ENCODE measurements at places on chromosomes 5 and 9.

DNA sequence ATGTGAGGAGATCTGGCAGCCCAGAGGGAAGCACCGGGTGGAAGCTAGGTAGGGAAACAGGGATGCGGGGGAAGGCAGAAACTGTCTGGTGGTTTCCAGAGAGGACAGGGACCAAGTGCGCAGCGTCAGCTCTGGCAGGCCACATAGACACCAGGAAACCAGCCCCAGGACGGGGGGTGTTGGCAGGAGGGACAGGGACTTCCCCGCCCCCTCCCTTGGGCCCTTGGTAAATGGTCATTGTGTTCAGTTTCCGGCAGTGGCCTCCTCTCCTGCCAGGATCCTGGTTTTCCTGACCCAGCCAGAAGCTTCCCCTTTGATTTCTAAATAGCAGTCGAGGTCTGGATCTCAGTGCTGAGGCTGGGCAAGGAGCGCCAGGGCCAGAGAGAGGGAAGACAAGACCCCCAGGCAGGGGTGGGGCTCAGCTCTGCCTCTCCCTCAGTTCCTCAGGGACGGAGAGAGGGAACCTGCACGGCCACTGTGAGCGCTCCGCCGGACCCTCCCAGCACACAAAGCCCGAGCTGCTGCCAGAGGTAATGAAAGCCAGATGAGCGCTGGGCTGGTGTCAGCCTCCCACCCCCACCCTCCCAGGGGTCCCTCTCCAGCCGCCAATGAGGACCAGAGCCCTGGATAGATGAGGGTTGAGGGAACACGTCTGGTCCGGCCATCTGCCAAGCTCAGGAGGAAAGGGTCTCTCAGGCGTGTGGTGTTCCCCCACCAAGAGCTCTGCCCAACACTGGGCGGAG, 1.8 kb downstream of the RALGDS start:
- no peak for DNase-seq

GRCh38 chr9:108087781-108088180, 598.2 kb upstream of the KLF4 start:
- DNase-seq, result no peak

DNA sequence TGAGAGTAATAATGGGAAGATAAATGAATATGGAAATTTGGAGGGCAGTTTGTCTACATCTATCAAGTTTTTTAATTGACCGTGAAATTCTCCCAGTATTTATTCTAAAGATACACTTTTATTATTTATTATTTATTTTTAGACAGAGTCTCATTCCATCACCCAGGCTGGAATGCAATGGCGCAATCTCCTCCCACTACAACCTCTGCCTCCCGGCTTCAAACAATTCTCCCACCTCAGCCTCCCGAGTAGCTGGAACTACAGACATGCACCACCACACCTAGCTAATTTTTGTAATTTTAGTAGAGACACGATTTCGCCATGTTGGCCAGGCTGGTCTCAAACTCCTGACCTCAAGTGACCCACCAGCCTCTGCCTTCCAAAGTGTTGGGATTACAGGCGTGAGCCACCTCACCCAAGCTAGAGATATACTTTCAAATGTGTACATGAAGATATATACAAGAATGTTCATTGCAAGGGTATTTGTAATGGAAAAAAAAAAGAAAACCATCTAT, 97.7 kb upstream of the SLC12A2 start:
- no peak for DNase-seq

- no peak for DNase-seq
Measured at GRCh38 chr5:177598477-177598876, 1.5 kb upstream of the B4GALT7 start.

DNA sequence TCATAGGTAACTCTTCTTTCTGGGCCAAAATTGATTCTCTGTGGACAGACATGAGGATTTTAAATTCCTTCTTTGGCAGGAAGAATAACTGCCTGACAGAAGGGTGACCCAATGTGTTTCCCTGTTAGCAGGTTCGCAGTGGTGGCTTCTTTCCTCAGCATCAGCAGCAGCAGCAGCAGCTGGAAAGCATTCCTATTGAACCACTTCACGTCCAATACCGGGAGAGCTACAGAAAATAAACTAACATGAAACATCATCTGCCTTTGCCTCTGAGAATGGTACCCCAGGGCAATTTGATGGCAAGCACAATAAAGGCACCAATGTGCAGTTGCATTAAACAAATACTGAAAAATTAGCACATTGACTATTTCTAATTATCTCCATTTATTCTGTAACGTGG, 214.5 kb downstream of the TMEM167A start:
- DNase-seq, result no peak

DNA sequence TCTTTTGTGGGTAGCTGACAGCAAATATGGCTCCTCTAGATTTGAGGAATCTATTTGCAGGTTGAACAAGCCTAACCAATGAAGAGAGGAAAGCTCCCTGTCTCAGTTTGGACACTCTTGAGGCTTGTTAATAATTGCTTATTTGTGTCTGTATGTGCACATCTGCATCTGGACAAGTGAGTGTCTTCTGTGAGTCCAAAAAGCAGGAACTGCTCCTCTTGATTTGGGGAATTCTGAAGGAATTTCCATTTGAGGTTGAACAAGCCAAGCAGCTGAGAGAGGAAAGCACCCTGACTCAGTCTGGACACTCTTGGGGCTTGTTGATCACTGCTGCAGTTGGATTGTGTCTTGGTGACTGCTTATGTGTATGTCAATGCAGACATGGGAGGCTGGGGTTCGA, 211.6 kb downstream of the DTWD2 start:
- no peak for DNase-seq

GRCh38 chr5:6362846-6363245, 15.5 kb downstream of the MED10 start:
- no peak for DNase-seq

DNA sequence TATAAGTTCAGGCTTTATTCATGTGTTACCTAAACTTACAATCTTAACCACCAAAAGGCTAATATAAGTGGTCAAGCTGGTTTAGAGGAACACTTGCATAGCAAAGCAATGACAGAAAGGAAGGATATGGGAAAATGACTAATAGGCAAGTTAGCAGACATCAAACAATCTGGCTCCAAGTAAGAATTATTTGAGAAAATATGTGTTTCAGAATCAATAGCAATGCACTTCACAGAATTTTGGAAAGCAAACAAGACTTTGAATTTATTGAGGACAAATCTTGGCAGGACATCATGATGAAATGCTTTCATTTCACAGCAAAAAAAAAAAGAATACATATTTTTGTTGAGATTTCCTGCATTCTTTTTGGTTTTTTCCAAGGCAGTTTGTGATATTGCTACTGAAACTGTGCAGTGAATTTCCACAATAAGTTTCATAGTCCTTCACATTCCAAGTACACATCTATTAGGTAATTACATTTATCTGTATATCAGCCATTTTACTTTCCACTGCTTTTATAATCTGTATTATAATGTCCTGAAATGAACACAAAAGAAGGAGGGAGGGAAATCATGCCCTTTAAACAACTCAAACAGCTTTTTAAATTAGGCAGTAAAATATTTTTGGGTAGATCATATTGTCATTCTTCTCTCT, 417.9 kb downstream of the NR2F1-AS1 start:
- DNase-seq, result no peak

GRCh38 chr5:1883120-1883924, 597 bp upstream of the IRX4 start:
- DNase-seq, result no peak

DNA sequence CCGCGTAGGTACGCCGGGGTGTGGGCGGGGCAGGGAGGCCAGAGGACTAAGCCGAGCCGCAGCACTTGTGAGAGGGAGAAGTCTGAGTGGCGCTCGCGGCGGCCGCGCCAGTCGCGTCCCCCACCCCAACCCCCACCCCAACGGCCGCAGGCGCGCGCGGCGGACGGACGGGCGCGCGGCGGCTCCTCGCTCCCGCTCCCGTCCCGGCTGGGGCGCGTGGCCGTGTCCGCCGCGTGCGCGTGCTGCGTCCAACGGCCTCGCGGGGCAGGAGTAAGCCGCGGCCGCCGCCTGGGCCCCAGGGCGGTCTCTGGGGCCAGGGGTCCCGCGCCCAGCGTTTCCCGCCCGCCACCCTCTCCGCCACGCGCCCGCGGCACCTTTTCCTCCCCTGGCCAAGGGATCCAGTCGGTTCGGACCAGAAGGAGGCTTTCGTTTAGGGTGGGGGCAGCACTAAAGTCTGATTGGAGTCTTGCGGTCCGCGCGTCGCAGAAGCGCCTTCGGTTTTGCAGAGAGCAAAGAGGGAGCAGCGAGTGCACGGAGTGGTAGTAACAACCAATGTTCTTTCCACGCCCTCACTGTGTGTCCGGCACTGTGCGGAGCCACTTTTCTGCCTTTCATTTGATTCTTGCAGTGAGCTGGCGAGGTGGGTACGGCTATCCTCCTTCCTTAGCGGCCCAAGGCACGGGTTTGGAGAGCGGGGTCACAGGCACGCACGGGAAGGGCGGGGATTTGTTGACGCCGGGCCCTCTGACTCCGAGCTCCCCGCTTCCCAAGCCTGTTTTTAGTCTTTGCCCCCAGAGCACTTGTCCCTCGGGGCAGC, 483 bp downstream of the G3BP1 start:
- DNase-seq, result peak; percentile 21

GRCh38 chr9:38408719-38409118, 15.5 kb downstream of the IGFBPL1 start:
- no peak for DNase-seq

- no peak for DNase-seq
Measured at GRCh38 chr9:134484479-134484878, 157.1 kb upstream of the COL5A1 start.

DNA sequence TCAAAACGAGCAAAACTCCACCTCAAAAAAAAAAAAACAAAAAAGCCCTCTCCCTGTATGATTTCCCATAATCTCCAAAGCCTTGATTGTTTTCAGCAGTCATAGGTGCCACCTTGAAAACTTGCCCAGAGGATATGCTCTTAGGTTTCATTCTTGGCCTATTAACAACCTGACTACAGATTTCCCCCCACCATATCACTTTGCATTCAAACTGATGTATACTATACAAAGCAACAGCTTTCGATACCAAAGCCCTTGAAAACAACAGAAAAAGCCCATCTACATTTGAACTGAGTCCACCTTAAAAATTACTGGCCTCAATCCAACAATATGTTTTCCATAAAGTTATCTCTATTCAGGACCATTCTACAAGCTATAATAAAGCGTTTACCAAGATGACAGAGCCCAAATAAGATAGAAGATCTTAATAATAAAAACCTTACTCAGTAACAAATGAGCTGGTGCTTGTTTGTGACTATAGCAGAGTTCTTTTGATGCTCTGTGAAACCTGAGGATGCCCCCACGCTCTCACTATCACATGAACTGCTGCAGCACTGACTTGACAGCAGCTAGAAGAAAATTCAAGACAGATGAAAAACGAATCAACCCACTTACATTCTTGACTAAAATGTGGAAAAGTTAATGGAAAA, 44.4 kb downstream of the FNBP1 start:
- no peak for DNase-seq

DNA sequence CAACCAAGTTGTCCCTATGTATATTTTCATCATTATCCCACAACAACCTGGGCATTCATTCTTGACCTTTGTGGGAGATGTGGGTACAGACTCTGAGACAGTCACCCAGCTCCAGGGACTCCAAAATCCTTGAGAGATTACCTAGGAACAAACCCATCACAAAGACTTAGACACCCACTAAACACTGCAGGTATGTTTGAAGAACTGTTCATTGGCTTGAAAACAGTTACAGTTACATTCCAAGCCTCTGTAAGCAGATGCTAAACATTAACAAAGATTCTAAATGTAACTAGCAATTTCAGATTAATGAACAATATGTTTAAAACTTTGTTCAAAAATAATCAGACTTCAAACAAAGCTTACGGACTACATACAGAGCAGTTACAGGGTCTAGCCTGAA, 24.7 kb downstream of the DEPDC1B start:
- no peak for DNase-seq

- no peak for DNase-seq
Measured at GRCh38 chr9:30310711-30311110, 2073.7 kb upstream of the ACO1 start.

GRCh38 chr9:134650431-134651190, 9.0 kb downstream of the COL5A1 start:
- DNase-seq, result no peak

GRCh38 chr9:122192914-122193525, 33.3 kb downstream of the MORN5 start:
- DNase-seq, result no peak

- DNase-seq, result no peak
Measured at GRCh38 chr9:33718987-33719386, 76.4 kb upstream of the PRSS3 start.

GRCh38 chr5:5650242-5650641, 227.8 kb downstream of the ICE1 start:
- no peak for DNase-seq

- no peak for DNase-seq
Measured at GRCh38 chr5:9834871-9835770, 205.0 kb upstream of the TAS2R1 start.

- no peak for DNase-seq
Measured at GRCh38 chr9:96719921-96720320, 58.0 kb downstream of the ZNF510 start.

GRCh38 chr9:128863647-128864046, 18.1 kb downstream of the KYAT1 start:
- peak; percentile 91 for DNase-seq

DNA sequence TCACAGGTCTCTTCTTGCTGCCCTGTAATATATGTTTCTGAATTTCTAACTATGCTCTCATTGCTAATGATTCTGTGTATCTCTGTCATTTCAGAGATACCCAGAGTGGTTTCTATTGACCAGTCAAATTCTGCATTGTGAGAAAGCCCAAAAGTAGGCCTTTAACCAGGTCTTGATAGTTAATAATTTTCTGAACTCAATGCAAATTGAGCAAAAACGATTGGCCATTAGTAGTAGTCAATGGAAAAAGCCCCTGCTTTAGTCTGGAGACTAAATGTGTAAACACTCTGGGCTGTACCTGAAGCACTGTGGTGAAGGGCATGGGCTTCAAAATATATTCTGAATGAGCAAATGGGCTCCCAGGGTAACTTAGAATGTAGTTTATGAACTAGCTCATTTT, 307.6 kb downstream of the ARL15 start:
- no peak for DNase-seq

GRCh38 chr9:75108571-75108970, 20.3 kb downstream of the OSTF1 start:
- DNase-seq, result no peak

GRCh38 chr5:61429906-61430305, 97.8 kb downstream of the ZSWIM6 start:
- DNase-seq, result no peak

GRCh38 chr9:130051855-130052254, 1.9 kb upstream of the GPR107 start:
- no peak for DNase-seq

All from stimulated activated CD4-positive, alpha-beta T cell treated with anti-CD3 and anti-CD28 coated beads, Interleukin-4, amount 100 ng/mL, for 48 hours (primary cell).